Activated naive CD4-positive, alpha-beta T cell treated with Interleukin-2 at 50 U/mL for 16 hours (primary cell): ENCODE measurements at places on chromosomes 2 and 18.
A peak's percentile ranks its signal among the peaks of the same experiment; 100 is the strongest.

- no peak for DNase-seq
Observed at GRCh38 chr2:105397953-105398335, 907 bp downstream of the FHL2 start.

- DNase-seq: no peak
Observed at GRCh38 chr2:55482186-55482884, 37.2 kb upstream of the CFAP36 start.

DNA sequence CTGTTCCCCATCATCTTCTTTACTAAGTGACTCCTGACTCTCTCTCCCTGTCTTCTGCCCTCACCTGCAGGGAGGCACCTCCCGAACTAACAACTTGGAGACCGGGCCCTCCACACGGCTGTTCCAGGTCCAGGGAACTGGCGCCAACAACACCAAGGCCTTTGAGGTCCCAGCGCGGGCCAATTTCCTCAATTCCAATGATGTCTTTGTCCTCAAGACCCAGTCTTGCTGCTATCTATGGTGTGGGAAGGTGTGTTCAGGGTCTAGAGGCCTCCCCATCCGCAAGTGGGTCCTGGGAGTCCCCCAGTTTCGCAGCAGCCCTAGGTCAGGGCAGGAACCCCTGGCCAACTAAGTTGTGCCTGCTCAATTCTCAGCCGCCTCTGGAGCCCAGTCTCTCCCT lies 15.5 kb downstream of the VIL1 start:
- no peak for DNase-seq

- no peak for DNase-seq
Observed at GRCh38 chr2:195622966-195623365, 34.1 kb upstream of the SLC39A10 start.

DNA sequence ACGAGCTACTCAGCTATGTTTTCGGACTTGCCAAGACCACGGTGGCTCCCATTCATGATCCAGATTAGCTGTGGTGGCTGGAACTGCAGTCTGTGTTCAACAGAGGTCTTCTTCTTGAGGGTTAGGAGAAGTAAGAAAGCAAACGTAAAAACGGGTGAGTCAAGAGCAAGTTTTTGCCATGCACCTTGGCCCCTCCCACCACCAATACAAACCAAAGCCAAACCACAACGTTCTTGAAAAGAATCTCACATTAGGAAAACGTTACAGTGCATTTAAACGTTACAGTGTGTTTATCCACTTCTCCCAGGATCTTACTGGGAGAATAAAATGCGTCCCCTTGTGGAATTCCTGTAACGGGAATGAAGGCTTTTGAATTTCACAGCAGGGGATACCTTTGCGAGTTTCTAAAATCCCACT lies 725 bp downstream of the FBXO48 start:
- DNase-seq: peak; percentile 71

DNA sequence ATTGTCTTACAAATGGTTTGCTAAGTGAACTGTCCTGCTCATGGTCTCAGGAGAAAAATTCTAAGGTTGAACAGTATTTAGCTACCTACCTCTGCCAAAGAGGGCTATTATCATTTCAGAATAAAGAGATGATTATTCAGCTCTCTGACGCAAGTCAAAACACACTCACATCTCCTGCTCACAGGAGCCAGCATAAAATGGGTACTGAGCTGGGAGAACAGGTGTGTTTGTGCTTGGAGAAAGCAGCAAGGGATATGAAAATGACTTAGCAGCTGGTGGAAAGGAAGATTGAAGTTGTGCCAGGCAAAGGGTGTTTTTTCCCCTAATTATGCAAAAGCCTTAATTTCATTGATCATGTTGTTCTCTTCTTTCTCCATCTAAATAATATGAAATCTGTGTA lies 47.3 kb upstream of the TANK start:
- DNase-seq: no peak

- DNase-seq: no peak
Observed at GRCh38 chr2:153072077-153072476, 353.7 kb downstream of the ARL6IP6 start.

- DNase-seq: peak; percentile 82
Observed at GRCh38 chr2:126776692-126777619, 121.0 kb downstream of the GYPC start.

- no peak for DNase-seq
Observed at GRCh38 chr2:73992036-73992435, 7.3 kb downstream of the TET3 start.

DNA sequence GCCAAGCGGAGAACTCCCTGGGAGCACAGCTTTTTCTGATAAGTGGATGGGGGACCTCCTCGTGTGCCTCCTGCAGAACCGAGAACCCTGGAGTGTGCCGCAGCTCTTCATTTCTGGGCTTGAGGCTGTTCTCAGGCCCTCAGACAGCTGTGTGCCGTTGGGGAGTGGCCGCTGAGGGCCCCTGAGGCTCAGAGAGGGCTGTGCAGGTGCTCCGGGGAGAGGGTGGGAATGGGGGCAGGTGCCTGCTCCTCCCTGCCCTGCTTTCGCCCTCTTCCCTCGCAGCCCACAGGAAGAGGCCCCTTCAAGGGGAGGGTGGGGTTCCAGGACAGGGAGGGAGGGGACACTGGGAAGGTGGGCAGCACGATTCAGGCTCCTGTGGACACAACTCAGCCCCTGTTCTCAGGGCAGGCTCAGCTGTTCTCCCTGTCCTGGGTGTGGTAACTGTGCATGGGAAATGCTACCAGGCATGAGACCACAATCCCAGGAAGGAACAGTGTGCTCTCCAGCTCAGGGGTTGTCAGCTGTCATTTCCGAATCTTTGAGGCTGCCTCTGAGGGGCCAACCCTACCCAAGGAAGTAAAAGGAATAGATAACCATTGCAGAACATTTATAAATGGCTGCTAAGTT lies 11.3 kb downstream of the LCT start:
- no peak for DNase-seq

GRCh38 chr2:2750867-2751714 lies 420.0 kb upstream of the MYT1L start:
- no peak for DNase-seq

DNA sequence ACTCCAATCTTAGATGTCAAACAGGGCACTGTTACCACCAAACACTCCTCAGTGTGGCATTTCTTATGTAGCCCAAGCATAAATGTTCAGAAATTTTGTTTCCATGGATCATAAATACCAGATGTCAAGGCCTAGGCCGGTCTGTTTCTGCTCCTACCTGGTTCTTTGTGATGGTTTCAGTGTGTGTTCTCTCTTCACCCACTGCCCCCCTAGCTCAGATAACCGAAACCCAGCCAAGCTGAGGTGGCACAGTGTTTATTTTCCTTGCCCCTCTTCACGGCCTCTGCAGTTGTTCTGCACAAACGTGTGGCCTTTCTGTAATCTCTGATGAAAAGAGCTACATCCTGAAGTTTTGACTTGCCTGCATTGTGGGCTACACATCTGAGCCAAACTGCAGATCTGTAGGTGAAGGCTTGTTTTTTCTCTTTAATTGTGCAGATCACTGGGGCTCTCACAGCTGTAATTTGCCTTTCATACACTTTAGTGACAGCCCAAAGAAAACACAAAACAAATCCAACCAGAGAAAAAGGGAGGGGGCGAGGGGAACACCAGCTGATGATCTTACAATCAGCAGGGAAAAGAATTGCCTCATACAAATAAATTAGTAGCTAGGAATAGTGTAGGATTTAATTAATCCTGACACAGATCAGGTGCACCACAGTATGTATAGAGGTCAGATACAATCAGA lies 99.1 kb downstream of the NRP2 start:
- DNase-seq: no peak

GRCh38 chr2:38251940-38252339 lies 125.1 kb downstream of the ATL2 start:
- DNase-seq: no peak

DNA sequence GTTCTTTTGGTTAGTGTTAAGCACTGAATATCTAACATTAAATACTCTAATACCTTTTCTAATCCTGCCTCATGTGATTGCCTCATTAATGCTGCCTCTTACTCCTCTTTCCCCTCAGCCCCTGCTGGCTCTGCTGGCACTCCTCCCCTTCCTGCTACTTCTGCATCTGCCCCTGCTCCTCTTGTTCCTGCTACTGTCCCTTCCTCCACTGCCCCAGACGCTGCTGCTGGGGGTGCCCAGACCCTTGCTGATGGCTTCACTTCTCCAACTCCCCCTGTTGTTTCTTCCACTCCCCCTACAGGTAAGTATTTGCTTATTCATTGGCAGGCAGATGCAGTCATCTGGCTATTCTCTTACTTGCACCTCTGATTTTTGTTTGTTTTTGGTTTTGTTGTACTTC lies 68.5 kb downstream of the ABI2 start:
- DNase-seq: no peak

DNA sequence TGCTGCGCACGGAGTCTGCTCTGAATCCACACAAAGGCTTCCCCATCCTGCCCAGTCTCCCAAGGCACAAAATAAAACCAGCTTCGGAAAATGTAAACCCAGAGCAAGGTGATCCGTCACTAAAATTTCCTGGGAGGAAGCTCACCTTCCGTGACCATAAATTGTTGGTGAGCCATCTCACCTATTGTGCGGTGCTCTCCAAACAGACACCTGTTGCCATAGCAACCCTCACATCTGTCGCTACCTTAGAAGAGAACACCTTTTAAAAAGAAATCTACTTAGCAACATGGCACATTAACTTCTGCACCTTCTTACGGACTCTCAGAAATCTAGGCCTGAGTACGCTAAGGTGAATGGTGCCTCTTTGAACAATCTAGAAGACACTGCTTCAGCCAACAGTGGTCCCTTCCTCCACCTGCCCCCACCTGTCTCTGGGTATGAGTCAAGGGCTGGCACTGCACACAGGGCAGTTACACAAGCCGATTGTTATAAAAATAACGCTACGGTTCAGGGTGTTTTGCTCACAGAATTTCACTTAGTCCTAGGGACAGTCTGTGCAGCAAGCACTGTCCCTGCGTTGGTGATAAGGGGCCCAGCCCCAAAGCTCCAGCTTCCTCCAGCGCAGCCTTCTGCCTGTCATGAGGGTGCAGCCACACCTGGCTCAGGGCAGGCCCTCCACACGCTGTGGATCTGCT lies 114.9 kb upstream of the ID2 start:
- no peak for DNase-seq

DNA sequence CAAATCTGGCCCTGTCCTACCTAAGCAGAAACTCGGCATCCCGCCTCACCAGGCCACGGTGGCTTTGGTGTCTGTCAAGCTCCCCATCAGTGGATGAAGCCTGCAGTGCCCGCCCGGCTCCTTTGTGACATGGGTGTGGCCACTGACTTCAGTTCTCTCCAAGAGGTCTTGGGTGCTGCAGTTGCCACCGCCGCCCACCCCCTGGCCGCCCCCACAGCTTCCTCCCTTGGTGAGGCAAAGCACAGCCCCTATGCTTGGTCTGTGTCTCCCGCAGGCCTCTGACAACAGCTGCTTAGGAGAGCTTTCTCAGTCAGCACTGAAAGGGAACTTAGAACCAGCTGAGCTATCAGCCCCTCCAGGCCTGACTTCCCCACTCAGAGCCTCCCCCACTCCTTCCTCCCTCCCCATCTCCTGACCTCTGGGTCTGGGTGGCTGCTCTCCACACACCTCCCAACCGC lies 22.9 kb upstream of the GPR55 start:
- no peak for DNase-seq

GRCh38 chr2:139170406-139170805 lies 390.2 kb upstream of the NXPH2 start:
- no peak for DNase-seq

GRCh38 chr2:65204461-65205210 lies 23.0 kb upstream of the ACTR2 start:
- no peak for DNase-seq

- DNase-seq: no peak
Observed at GRCh38 chr18:11665146-11665545, 23.9 kb upstream of the GNAL start.

DNA sequence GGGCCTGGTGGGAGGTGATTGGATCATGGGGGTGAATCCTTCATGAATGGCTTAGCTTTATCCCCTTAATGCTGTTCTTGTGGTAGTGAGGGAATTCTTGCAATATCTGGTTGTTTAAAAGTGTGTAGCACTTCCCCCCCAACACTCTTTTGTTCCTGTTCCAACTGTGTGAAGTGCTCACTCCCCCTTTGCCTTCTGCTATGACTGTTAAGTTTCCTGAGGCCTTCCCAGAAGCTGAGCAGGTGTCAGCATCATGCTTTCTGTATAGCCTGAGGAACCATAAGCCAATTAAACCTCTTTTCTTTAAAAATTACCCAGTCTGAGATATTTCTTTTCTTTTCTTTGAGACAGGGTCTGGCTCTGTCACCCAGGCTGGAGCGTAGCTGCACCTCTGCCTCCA lies 139.4 kb downstream of the RNF152 start:
- no peak for DNase-seq

GRCh38 chr2:196500686-196501431 lies 138.7 kb upstream of the CCDC150 start:
- DNase-seq: no peak

GRCh38 chr2:50480507-50480906 lies 551.4 kb downstream of the NRXN1 start:
- DNase-seq: no peak

- DNase-seq: no peak
Observed at GRCh38 chr2:207825045-207825954, 55.6 kb upstream of the FZD5 start.

DNA sequence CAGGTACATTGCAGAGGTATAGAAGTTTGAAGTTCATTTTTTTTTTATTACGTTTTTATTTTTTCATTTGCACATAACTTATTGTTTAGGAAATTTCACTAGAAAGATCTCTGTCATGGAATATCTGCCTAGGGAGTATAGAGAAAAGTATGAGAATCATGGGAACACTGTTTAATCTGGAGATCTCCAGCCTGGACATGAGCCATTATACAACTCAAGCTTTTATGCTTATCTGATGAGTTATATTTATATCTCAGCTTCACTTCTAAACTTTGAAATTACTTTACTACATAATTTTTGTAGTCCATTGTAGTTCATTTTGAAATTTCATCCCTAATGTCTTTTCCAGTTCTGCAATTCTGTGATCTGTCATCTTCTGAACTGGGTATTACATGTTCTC lies 515.6 kb downstream of the ERBB4 start:
- DNase-seq: no peak

- peak; percentile 41 for DNase-seq
Observed at GRCh38 chr18:24726727-24727492, 266.5 kb downstream of the HRH4 start.
